ENCODE measurements at places on chromosomes 2 and 18.
A peak's percentile ranks its signal among the peaks of the same experiment; 100 is the strongest.

DNA sequence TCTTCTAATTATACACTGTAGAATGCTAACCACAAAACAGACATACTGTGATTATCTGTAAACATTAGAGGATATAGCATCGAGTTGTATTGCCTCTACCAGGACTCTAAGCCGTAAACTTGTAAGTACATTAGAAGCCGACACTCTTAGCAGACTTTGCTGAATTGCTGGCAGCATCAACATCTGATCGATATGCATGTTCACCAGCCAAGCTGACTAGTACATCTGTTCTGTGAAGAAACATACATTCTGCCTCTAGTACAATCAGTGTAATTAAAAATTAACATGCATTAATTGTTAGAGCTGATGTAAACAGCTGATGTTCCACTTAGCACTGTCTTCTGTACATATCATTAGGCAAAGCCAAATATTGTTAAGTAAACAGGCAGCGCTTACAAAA is 502.2 kb downstream of the NR4A2 start:
- no peak for DNase-seq

DNA sequence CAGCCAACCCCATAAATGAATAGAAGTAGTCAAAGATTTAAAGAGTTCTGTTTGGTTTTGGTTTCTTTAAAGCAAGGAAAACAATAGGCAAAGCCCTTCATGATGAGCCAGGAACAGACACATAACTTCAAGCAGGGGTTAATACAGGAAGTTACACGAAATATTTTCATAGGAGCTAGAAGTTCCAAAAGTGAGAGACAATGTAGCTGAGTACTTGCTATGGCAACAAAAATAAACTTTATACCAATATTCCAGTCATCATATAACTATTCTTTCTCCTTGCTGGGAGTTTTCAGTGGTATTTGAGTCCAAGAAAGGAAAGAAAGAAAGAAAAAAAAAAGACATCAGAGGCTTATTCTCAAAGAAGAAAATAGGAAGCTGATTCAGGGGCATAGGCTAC is 56.2 kb downstream of the COBLL1 start:
- peak; percentile 65 for DNase-seq

GRCh38 chr2:79105259-79105658 is 15.0 kb upstream of the REG1A start:
- DNase-seq, result no peak

GRCh38 chr18:8871489-8871888 is 166.1 kb downstream of the MTCL1 start:
- DNase-seq, result peak; percentile 38

GRCh38 chr18:48913201-48913600 is 37.6 kb downstream of the SMAD7 start:
- no peak for DNase-seq

GRCh38 chr18:46830633-46831032 is 73.8 kb upstream of the ST8SIA5 start:
- no peak for DNase-seq

DNA sequence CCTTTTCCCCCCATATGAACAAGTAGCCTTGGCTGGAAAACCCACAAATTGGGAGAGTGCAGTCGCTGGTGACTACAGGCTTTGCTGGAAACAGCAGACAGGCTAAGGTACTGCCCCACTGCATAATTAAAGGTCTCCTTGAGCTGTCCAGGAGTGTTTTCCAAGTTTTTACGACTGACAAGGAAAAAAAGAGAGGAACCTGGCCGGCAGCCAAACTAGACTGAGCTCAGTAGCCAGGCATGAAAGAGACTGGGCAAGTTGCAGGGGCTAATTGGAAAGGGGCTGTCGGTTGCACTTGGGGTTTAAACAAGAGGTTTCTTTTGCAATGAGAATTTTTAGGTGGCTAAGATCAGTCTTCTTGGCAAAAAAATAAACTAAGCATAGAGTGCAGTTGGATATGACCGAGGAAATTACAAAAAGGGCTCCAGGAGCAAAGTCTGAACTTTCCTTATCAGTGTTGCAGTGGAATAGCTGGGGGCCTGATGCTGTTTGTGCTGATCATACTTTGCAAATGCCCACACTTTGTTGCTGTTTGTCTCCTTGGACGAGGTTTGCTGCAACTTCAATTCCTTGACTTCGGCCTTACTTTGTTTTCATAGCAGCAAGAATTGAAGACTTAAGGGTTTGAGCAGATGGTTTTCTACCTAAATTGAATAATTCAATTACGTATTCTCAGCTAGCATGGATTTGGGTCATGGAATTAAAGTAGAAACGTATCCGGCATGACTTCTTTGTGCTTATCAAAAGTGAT is 2.1 kb downstream of the GULP1 start:
- DNase-seq, result peak; percentile 91

DNA sequence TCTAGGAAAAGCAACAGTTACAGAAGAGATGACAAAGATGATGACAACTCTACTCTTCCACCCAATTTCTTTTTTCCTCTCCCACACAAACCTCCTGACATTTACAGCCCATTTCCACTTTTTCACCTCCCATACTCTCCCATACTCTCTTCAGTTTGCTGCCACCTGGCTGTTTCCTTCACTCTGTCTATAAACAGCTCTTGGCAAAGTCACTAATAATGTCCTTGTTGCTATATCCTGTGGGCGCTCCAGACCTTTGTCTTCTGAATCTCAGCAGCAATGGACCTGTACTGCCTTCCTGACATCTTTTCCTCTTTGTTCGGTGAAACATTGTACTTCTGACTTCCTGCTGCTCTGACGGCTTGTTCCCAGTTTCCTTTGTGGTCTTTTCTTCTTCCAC is 60.7 kb upstream of the CAVIN2 start:
- DNase-seq, result no peak

GRCh38 chr2:33059471-33060156 is 112.9 kb downstream of the LTBP1 start:
- no peak for DNase-seq

DNA sequence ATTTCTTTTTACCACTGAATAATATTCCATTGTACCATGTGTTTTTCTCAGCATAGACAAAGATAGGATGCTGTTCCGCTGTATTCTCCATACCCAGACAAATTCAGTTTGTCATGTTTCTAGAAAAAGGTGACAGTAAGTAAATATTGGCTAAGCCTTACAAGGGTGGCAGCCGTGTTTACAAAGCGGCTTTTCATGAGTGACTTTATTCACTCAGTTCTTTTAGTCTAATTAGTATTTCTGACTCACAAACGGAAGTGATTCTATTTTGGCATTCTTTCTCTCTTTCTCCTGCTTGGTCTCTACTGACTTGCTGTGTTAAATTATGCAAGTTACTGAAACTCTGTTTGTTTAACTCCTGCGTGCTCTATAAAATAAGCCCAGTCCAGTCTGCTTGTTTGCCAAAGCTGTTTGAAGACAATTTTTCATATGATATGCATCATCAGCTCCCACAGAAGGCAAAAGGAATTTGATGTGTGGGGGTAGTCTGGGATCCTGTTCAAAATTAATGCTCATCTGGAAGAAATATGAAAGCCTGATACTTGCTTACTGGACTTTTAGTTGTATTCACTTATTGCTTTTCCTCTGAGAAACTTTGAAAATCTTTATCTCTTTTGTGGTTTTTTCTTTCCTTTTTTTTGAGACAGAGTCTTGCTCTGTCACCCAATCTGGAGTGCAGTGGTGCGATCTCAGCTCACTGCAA is 2.3 kb upstream of the PLEKHH2 start:
- DNase-seq, result peak; percentile 96

- no peak for DNase-seq
These were observed 167.6 kb upstream of the SOX11 start for GRCh38 chr2:5524551-5524950.

GRCh38 chr2:160901613-160902012 is 258.6 kb upstream of the TANK start:
- DNase-seq, result no peak

GRCh38 chr2:2663401-2664036 is 332.4 kb upstream of the MYT1L start:
- peak; percentile 36 for DNase-seq

DNA sequence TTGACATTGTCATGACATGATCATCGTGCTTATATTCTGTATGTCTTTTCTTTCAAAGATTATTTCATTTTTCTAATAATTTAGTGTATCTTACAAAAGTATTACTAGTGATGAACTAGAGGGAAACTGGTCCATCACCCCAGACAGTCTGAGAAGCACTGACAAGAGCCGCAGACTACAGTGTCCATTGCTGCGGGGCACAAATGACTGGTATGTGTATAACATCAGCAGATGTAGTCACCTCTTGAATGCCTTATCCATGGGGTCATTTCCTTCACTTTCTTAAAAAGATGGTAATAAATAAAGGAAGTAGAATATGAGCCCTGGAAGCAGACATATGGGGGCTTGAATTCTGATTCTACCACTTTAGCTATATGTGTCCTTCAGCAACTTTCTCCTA is 29.6 kb downstream of the NEMP2 start:
- no peak for DNase-seq

GRCh38 chr2:18242716-18243115 is 317.7 kb downstream of the RDH14 start:
- no peak for DNase-seq

DNA sequence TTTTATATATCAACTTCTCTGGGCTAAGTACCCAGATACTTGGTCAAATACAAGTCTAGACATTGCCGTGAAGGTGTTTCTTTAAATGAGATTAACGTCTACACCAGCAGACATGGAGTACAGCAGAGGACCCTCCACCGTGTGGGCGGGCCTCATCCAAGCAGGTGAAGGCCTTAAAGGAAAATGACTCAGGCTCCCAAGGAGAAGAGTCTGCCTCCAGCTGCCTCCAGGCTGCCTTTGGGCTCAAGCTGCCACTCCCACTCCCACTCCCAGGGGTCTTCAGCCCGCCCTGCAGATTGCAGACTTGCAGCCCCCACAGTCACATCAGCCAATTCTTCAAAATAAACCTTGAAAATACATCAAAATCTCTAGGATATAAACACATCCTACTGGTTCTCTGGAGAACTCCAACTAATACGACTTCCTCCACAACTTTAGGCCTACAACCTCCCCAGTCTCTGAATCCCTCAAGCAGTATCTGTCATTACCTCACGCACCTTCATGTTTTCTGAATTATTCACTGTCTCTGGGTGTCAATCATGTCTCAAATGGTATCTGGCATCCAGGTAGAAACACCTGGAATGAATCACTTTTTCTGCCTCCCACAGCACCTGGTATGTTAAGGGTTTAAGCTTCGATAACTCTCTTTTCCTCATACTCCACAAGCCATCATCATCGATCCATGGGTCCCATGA is 6.9 kb downstream of the ITGB1BP1 start:
- DNase-seq, result peak; percentile 38

DNA sequence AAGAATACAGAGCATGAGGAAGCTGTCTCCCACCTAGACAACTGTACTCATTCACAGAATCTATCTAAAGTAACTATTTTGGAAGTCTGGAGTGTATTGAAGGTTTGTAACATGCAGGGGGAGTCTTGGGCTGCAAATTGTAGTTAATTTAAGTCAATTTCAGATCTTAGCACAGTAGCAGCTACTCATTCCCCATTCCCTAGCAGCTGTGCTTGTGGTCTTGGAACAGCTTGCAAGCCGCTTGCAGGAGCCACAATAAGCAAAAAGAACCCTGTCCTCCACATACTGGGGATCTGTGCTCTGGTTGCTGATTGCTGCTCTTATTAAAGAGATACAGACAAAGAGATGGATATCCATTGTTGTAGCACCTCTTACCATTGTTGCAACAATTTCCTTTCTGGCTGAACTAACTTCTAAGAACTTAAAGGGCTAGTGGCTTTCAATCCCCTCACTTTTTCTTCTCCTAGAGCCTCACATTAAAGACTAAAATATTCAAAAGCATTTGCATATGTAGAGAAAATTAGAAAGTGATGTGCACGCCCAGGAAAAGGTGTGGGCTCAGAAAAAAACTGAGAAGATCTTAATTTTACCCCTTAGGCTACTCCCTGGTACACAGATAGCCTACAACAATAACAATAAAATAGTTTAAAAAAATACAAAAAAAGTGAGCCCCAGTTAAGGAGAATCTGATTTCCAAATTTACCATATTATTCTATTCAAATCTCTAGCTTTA is 1775.1 kb upstream of the PIK3C3 start:
- DNase-seq, result no peak
